ENCODE measurements at places on chromosomes 12 and 14. TPM values are rescaled to one million over a fixed set of nuclear protein-coding genes. Genes with fewer than 3 reads are reported as not detected.

The AEBP2 gene
- 23.6 TPM for total RNA-seq

The RAPGEF3 gene
- 21.3 TPM for total RNA-seq

The NCKAP5L gene
- 21.9 TPM for total RNA-seq

The MYBPC1 gene
- total RNA-seq: not detected

Data from gastroesophageal sphincter (tissue), 4 donors.